ENCODE measurements at places on chromosomes 1 and 21. TPM values are rescaled to one million over a fixed set of nuclear protein-coding genes. Genes with fewer than 3 reads are reported as not detected.

- DNase-seq, result no peak
Measured at GRCh38 chr1:223837206-223837605, 8.5 kb downstream of the TP53BP2 start.

GRCh38 chr1:203744075-203744972 lies 20.7 kb upstream of the LAX1 start:
- peak; percentile 53 for DNase-seq

DNA sequence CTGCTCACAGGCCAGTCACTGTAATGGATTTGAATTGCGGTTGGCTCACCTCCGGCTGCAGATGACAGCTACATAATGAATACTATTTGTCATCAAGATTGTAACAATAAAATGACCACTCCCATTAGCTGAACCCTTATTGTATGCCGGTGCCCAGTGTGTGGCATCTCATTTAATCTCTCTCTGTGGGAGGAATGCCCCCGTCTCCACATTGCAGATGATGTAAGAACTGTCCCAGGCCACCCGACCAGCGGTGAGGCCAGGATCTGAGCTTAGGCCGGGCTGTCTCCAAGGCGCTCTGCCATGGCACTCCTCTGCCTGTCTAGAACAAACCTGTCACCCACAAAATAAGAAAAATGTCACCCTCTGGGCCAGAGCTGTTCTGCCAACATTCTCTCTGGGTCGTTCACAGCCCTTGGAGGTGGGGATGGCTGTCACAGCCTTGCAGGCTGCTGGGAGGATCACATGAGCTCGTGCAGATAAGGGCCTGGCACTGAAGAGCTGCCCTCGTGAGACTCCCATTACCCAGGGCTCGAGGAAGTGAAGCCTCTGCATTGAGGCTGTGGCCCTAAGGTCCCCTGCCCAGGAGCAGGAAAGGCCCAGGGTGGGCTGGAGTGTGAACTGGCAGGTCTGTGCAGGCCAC lies 52.7 kb downstream of the ECE1 start:
- no peak for DNase-seq

- no peak for DNase-seq
Measured at GRCh38 chr21:35923971-35924370, 136.4 kb downstream of the SETD4 start.

GRCh38 chr1:234875953-234876855 lies 252.4 kb downstream of the TOMM20 start:
- peak; percentile 42 for DNase-seq

GRCh38 chr1:218643926-218644325 lies 298.8 kb downstream of the TGFB2 start:
- DNase-seq, result no peak

- peak; percentile 55 for DNase-seq
Measured at GRCh38 chr1:183882335-183883167, 77.6 kb downstream of the RGL1 start.

DNA sequence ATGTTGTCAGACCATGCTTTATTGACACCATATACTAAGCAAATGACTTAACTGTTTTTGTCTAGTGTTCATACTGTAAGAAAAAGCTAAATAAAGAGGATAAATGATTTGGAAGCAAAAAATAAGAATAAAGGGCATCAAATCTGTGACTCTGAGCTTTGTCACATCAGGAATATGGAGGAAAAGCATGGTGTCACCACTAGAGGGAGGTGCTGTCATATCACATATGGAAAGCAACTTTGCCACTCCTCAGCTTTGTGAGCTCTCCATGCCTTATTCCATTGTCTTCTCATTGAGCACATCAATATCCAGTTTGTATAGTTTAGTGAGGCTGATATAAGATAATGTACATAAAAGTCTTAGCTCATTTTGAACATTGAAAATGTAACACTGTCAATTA lies 20.8 kb upstream of the GBP1 start:
- DNase-seq, result no peak

GRCh38 chr1:100308777-100309176 lies 42.8 kb downstream of the RTCA start:
- peak; percentile 74 for DNase-seq

GRCh38 chr1:56922507-56922906 lies 43.3 kb downstream of the C8B start:
- DNase-seq, result no peak

GRCh38 chr1:151211972-151212705 lies 13.8 kb downstream of the PIP5K1A start:
- peak; percentile 38 for DNase-seq

- DNase-seq, result no peak
Measured at GRCh38 chr1:212074313-212074712, 38.8 kb downstream of the DTL start.

The HAX1 gene
- total RNA-seq, result 143 TPM

The GSTM5 gene
- total RNA-seq, result not detected

The IL19 gene
- not detected for total RNA-seq

The GSTM1 gene
- 2.6 TPM for total RNA-seq

The COL8A2 gene
- 3.3 TPM for total RNA-seq

The DAB1 gene
- total RNA-seq, result 0.13 TPM

The PLEKHN1 gene
- 1.6 TPM for total RNA-seq
